Astrocyte (in vitro differentiated cells and primary cell): ENCODE measurements at places on chromosomes 16 and 17. TPM values are rescaled to one million over a fixed set of nuclear protein-coding genes. Genes with fewer than 3 reads are reported as not detected.
A peak's percentile ranks its signal among the peaks of the same experiment; 100 is the strongest.

GRCh38 chr17:45264430-45264829 is 2.5 kb upstream of the SPATA32 start:
- H3K27ac ChIP-seq, result no peak overlapping the region
- H3K4me3 ChIP-seq, result no peak overlapping the region
- peaks cover 35% of the 10 kb centered on the region for H3K36me3 ChIP-seq

The CES3 gene
- 0.77 and 1.5 TPM in 2 replicates for total RNA-seq

DNA sequence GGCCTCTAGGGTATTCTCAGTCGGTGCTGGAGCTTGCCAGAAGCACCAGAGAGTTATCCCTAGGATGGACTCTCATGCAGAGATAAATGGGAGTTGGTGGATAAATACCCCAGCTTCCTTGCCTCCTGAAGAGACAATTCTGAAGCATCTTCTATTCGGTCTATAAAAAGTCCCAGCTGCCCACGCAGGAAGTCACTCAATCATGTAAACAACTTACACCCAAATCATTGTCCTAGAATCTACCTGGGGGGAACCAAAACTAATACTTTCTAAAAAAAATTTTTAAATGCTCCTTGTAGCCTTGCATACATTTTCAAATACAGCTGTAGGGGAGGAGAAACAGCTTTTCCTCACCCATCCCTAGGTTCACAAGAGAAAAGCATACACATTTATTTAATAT is 66.6 kb upstream of the ELAC2 start:
- H3K4me1 ChIP-seq, result no peaks in the 10 kb centered on the region
- H3K36me3 ChIP-seq, result no peaks in the 10 kb centered on the region
- no peaks in the 10 kb centered on the region for H3K27me3 ChIP-seq
- no peak overlapping the region for H3K4me3 ChIP-seq
- no peak overlapping the region for H3K27ac ChIP-seq

GRCh38 chr17:55722742-55723487 is at the start of gene TMEM100:
TSS of gene TMEM100 (minus strand) at chr17:55722864. CDS start at chr17:55721070, 1,794 bp downstream.
- peaks cover 35% of the 10 kb centered on the region for H3K4me1 ChIP-seq
- no peaks in the 10 kb centered on the region for H3K27me3 ChIP-seq
- H3K4me3 ChIP-seq, result peak within 1 kb of the TSS; percentile 48
- peak within 1 kb of the TSS; percentile 16 for H3K27ac ChIP-seq
